ENCODE measurements at places on chromosomes 2 and 18.

DNA sequence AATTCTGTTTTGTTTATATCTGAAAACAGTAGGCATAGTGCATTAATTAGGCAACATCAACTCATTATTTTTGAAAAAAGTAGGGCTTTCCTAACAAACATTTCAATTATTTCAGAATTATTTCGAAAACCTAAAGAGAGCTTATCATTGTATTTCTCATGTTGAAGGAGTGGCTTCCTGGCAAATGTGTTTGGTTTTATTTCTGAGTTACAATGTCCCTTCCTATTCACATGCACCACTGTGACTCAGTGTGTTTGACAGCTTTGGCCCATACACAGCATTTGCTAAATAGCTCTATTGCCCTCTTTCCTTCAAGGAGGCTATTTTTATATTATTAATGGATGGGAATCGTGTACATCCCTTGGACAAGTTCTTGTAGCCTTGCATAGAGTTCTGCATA lies 205.9 kb downstream of the PTGR3 start:
- no peak for DNase-seq

GRCh38 chr2:240351826-240352426 lies 83.5 kb upstream of the GPC1 start:
- no peak for DNase-seq

DNA sequence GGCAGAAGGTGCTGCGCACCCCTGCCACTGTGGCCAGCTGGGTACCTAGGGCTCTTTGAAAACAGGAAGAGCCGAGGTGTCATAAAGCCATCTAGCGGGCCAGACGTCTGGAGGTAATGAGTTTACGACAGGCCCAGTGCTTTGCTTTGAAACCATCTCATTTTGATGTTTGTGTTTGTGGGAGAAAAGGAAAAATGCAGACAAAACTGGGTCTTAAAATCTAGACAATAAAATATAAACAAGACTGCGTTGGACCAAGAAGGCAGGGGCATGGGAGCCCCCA lies 3.2 kb downstream of the HOXD9 start:
- DNase-seq: no peak

GRCh38 chr2:193695367-193695766 lies 1500.6 kb upstream of the TMEFF2 start:
- DNase-seq: no peak

- no peak for DNase-seq
These were observed 9.2 kb downstream of the LGALSL start for GRCh38 chr2:64462940-64463700.

DNA sequence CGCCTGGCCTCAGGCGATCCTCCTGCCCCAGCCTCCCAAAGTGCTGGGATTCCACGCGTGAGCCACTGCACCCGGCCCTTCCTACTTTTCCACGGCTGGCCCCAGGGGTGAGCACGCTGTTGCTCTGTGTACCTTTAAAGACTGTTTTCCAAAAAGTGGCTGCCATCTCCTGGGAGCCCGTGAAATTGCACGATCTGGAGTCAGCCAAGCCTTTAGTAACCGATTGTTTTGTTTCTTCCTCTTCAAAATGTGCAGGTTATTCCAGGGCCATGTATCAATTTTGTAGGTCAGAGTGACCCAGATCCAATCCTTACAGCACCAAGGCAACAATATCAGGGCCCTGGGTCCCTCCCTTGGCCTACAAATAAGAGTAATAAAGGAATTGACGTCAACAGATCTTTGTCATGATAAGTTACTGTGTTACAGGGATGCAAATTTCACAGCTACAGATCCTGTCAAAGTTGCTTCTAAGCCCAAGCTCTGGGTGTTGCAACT lies 135.6 kb upstream of the ZNF236 start:
- DNase-seq: no peak

- no peak for DNase-seq
These were observed 40.4 kb upstream of the SMAD2 start for GRCh38 chr18:47970664-47971531.

GRCh38 chr2:46485002-46485401 lies 5.6 kb downstream of the TMEM247 start:
- no peak for DNase-seq

GRCh38 chr2:78486565-78486964 lies 538.9 kb upstream of the REG3G start:
- no peak for DNase-seq

- DNase-seq: no peak
These were observed 131.9 kb downstream of the GLI2 start for GRCh38 chr2:120867290-120868241.

DNA sequence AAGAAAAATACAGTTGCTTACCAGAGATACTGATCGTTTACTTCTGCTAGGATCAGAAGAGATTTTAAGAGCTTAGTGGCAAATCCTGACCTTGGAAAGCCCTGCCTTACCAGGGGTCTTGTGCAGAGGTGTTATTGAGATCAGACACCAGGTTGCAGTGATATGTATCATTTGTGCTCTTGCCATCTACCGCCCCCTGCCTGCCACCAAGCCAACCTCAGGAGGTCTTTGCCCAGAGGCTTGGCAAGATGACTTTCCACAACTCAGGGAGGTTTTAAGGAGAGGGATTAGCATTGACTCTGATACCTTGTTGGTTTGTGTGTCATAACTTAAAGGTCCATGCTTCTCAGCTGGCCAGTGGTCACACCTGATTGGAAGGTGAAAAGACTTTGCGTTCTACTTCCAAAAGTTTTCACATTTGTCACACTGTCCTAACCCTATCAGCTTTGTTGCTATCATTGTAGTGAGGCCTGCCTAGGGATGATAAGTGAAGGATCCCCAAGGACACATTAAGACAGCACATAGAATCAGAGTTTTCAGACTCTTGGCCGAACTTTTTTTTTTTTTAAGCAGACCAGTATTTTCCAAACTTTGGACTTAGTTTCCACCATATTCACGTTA lies 46.2 kb upstream of the MGAT5 start:
- peak; percentile 16 for DNase-seq

DNA sequence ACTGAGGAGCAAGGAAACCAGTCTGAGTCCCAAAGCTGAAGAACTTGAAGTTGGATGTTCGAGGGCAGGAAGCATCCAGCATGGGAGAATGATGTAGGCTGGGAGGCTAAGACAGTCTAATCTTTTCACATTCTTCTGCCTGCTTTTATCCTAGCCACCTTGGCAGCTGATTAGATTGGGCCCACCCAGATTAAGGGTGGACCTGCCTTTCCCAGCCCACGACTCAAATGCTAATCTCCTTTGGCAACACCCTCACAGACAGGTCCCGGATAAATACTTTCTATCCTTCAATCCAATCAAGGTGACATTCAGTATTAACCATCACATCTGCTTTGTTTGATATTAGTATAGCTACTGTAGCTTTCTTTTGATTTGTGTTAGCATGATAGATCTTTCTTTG lies 27.1 kb downstream of the VRK2 start:
- DNase-seq: no peak

DNA sequence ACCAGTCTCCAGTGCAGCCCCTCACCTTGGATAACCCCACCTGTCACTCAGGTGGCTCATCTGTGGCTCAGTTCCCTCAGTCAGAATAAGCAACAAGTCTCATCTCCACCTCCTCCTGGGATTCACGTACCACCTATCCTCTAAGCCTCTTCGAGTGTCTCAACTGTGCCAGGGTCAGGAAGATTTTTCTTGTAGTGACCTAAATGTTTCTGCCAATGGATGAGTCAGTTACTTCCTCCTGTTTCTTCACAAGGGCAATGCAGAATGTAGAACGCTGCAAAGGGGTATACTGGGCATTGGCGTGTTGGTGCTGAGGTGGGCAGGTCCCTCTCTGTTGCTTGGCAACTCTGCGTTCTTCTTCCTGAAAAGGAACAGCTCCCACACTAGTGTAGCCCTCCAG lies 213.3 kb upstream of the CXCR4 start:
- no peak for DNase-seq

- DNase-seq: no peak
These were observed 97.6 kb downstream of the GRB14 start for GRCh38 chr2:164523726-164524125.

- no peak for DNase-seq
These were observed 370.4 kb downstream of the XIRP2 start for GRCh38 chr2:167258712-167259111.

DNA sequence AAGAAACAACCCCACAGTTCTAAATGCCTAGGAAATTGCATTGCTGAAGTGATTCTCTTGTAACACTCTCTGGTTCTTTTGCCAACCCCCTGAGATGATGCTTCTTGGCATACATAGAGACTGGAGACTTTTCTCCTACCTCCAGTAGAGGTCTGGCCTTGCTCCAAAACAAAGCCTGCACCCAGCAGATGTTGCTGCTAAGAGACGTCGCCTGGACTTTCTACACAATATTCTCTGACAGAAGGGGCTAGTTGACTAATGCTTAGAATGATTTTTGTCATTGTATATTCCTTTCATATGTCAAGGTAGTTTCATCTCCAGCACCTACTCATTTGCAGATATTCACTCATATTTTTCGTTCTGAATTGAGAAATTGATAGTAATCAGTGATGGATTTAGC lies 24.6 kb downstream of the SOWAHC start:
- no peak for DNase-seq

GRCh38 chr2:98901291-98901690 lies 34.7 kb downstream of the CRACDL start:
- DNase-seq: no peak

DNA sequence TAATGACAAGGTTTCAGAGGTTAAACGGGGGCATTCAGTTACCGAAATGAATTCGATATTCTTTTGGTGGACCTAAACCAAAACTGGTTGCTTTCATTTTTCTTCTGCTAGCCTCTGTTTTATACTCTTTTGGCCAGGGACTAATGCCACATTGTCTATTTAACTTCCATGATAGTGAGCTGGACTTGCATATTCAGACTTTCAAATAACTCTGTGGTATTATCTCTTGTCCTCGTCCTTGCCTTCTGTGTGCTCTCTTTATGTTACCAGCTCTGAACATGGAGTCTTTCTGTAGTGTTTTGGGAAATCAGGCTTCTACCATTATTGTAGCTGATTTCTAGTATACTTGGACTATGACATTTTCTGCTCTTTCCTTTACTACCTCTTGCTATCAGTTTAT lies 75.1 kb downstream of the CCDC102B start:
- no peak for DNase-seq

DNA sequence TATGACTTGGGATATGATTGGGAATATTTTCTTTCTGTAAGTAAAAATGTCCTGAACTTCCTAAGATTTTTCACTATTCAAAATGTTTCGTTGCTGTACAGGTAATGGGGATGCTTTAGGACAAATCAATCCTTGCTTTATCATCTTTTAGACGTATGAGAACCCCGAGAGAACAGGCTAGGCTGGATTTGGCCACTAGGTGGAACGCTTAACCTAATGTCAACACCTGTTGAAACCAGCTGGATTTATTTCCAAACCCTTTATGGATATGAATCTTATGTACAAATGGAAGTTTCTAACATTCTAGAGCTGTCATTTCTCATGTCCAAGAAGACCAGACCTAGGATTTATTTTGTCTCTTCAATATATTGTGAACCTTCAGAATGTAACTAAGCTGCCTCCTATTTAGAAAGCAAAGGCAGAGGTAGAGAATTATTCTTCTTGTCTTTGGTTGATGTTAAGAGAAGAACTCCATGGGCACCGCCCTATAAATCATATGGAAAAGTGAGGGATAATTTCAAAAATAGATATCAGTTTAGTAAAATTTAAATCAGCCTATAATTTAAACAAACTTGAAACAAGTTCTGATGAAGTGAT lies 96.7 kb downstream of the PMAIP1 start:
- DNase-seq: no peak

DNA sequence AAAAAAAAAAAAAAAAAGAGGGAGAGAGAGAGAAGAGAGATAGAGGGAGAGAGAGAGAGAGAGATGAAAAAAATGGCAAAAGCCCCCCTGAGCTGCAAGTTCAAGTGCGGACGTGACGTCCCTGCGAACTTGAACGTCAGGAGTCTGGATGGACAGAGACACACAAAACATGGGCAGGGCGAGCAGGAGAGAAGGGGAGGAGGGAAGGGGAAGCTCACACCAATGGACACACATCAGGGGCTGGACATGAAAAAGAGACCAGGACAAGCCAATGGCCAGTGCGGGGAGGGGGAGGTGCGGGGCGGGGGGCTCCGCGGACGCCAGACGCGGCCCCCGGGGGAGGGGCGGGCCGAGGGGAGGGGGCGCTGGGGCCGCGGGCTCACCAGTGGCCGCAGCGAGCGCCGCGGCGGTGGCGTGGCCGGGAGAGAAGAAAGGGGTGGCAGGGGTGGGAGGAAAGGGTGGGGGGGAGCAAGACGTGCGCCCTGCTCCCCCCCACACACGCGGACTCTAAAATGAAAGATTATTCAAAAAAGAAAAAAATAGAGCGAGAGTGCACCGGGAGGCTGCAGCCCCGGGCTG lies at the start of gene BCL11A:
TSS of gene BCL11A (minus strand) at position 160 of the 579 bp plus-strand sequence. CDS start 384 bp downstream, outside the sequence.
- no peak for DNase-seq

DNA sequence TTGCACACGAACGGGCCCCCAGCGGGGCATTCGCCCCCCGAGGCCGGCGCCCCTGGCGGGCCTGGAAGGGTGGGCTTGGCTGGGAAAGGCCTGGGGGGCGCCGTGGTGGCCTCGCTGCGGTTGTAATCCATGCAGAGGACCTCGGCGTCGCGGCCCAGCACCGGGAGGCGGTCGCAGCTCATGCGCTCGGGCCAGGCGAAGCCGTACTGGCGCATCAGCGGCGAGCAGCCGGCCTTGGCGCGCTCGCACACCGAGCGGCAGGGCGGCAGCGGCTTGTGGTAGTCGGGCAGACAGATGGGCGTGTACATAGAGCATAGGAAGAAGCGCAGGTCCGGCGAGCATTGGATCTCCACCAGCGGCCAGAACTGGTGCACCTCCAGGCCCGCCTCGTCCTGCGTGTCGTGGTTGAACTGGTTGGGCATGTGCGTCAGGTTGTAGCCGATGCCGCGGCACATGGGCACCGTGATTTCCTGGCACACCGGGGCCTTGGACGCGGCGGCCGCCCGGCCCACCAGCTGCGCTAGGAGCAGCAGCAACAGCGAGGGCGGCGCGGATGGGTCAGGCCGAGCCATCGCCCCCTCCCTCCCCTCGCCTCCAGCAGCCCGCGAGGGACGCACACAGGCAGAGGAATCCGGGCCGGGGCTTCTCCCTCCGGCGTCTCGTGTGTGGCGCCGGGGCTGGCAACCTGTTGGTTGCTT lies 1.4 kb downstream of the FZD5 start:
- no peak for DNase-seq

DNA sequence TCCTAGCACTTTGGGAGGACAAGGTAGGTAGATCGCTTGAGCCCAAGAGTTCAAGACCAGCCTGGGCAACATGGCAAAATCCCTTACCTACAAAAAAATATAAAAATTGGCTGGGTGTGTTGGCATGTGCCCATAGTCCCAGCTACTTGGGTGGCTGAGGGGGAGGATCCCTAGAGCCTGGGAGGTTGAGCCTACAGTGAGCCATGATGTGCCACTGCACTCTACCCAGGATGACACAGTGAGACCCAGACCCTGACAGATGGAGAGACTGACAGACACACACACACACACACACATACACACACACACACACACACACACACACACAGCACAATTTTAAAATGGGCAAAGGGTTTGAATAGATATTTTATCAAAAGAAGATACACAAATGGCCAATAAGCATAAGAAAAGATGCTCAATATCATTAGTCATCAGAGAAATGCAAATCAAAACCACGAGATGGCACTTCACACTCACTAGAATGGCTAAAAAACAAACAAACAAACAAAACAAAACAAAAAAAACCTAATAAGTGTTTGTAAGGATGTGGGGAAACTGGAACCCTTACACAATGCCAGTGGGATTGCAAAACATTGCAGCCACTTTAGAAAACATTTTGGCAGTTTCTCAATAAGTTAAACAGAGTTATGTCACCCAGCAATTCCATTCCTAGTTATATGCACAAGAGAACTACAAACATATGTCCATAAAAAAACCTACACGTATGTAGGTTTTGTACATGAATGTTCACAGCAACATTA lies 42.3 kb downstream of the BAZ2B start:
- no peak for DNase-seq

All from stimulated activated CD8-positive, alpha-beta memory T cell treated with anti-CD3 and anti-CD28 coated beads, Interleukin-4, amount 100 ng/mL, for 1 hour (primary cell).